ENCODE measurements at places on chromosomes 3 and 15.

GRCh38 chr15:50064673-50065072 is 54.4 kb downstream of the ATP8B4 start:
- no peak for DNase-seq

DNA sequence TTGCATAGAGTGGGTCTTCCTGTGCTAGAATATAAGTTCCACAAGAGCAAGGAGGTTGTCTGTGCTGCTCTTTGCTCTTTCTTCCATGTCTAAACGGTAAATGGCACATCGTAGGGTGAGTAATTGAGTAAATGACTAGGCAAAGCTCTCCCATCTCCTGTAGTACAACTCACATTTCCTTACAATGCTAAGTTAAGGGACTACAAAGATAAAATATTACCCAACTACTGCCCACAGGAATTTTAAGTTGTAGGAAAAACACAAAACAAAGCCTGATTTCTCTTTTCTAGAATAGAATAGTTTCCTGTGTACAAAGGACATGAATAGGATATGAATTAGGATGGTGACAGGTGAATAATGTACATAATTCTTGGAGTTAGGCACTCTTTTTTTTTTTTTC is 19.9 kb upstream of the LRIG1 start:
- DNase-seq = no peak

GRCh38 chr3:15284121-15284889 is 48.1 kb downstream of the SH3BP5 start:
- no peak for DNase-seq

GRCh38 chr15:71048913-71049675 is 66.2 kb upstream of the THSD4 start:
- DNase-seq = peak; percentile 69

- DNase-seq = no peak
Observed at GRCh38 chr15:75884041-75884440, 19.6 kb upstream of the FBXO22 start.

- DNase-seq = no peak
Observed at GRCh38 chr3:121793078-121793477, 41.8 kb downstream of the IQCB1 start.

DNA sequence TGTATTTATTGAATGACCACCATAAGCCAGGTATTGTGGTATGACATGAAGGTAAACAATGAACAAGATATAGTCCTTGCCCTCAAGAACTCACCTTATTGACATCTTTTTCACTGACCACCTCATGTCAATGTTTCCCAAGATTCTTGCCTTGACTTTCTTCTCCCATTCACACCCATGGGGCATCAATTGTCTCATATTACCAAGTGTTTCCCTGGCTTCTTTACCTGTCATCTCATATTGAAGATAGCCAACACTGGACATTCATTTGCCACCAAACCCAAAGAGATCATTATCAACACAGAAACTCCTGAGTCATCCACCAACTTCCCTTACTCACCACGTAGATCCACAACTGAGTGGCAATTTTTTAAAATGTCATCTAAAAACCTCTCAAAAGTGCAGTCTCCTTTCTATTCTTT is 2.2 kb downstream of the EFHB start:
- no peak for DNase-seq

GRCh38 chr15:66753687-66754377 is 51.8 kb downstream of the SMAD6 start:
- no peak for DNase-seq

Data from BJ (cell line).